ENCODE measurements at places on chromosomes 5 and 9. TPM values are rescaled to one million over a fixed set of nuclear protein-coding genes. Genes with fewer than 3 reads are reported as not detected.
A peak's percentile ranks its signal among the peaks of the same experiment; 100 is the strongest.

IRX4 gene
- not detected for total RNA-seq

MAN1B1 gene
- total RNA-seq, result 38.5 TPM

DNA sequence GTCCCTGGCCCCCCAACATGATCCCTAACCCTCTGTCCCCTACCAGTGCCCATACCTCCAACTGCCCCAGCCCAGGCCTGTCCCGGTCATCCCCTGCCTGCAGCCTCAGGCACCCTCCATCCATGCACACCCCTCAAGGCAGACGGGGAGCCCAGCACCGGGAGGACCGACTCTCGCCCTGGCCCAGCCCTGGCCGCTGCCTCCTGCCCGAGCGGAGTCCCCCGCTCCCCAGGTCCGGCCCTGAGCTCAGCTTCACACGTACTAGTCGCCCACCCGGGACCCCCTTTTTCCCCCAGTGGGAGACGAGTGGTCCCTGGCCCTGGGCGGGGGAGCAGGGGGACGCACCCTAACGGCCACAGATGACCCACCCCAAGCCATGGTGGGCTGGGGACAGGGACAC lies 49.0 kb upstream of the UBAC1 start:
- no peak for DNase-seq

- no peak for DNase-seq
Measured at GRCh38 chr5:1749346-1750124, 50.1 kb downstream of the MRPL36 start.

DNA sequence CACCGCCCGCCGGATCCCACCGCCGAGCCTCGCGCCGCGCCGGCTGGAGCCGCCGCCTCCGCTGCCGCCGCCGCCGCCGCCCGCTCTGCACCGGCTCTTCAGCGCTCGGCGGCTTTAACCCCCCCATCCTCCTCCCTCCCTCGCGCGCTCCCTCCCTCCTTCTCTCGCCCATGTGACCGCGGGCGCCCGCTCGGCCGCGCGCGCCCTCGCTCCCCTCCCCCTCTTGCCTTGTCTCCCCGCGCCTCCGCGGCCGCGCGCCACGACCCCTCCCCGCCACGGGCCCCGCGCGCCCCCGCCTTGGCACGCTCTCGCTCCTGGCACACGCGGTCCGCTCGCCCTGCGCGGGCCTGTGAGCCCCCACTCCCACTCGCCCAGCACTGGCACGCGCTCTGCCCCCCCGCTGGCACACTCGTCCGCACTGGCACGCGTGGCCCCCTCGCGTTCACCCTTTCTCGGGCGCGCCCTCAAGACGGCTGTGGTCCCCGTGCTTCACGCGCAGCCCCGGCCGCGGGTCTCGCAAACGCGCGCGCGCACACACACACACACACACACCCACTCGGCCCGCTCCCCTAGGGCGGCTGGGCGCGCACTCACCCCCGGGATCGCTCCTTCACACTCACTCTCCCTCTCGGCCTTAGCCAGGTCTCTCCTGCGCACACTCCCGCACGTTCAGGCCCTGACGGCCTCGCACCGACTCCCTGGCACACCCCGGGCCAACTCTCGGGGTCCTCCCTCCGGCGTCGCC lies at the start of gene CNTFR:
TSS of gene CNTFR (minus strand) at position 89 of the 745 bp plus-strand sequence. CDS start 20,743 bp downstream, outside the sequence.
- DNase-seq, result peak; percentile 49

DNA sequence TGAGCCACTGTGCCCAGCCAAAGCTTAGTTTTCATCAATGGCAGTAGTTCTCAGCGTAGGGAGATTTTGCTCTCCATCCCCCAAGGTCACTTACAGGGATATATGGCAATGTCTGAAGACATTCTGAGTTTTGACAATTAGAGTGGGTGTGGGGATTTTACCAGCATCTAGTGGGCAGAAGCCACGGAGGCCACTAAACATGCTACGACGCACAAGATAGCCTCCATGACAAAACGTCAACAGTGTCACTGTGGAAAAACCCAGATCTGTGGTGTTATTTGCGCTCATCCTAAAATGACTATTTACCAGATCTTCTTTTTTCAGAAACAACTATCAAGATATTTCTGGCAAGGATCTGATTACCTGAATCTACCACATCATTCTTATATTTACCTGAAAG lies 68.2 kb downstream of the CDC14B start:
- no peak for DNase-seq

GRCh38 chr9:37645903-37646506 lies 4.7 kb upstream of the FRMPD1 start:
- DNase-seq, result no peak

All from occipital lobe (tissue), 3 donors.